Stimulated activated CD4-positive, alpha-beta T cell treated with anti-CD3 and anti-CD28 coated beads, Interleukin-1b, Interleukin-23, amount 100 ng/mL, for 48 hours (primary cell): ENCODE measurements at places on chromosomes 1 and 21.

- no peak for DNase-seq
Observed at GRCh38 chr1:20900056-20900455, 112.9 kb upstream of the HP1BP3 start.

GRCh38 chr1:168774241-168774640 lies 45.2 kb upstream of the DPT start:
- no peak for DNase-seq

DNA sequence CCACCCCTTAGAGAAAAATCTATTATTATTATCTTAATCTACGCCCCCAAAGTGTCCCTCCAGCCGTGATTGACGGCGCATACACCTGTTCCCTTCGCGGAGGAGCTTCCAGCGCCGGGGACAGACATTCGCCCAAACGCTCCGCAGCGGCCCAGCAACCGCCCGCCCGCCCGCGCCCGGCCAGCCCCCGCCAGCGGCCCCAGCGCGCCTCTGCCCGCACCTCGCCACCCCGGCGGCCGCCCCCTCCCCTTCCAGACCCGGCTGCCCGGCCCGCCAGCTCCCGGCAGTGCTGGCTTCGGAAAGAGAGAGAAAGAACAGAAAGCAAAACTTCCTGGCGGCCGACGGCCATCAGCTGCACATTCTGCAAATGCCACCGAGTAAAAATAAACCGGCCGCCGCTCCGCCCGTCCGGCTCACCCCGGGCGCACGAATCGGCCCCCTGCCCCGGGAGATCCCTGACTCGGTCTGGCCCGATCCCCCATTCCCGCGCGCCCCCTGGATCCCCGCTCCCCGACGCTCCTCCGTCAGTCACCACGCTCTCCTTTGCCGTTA lies 1.6 kb downstream of the CASZ1 start:
- no peak for DNase-seq

DNA sequence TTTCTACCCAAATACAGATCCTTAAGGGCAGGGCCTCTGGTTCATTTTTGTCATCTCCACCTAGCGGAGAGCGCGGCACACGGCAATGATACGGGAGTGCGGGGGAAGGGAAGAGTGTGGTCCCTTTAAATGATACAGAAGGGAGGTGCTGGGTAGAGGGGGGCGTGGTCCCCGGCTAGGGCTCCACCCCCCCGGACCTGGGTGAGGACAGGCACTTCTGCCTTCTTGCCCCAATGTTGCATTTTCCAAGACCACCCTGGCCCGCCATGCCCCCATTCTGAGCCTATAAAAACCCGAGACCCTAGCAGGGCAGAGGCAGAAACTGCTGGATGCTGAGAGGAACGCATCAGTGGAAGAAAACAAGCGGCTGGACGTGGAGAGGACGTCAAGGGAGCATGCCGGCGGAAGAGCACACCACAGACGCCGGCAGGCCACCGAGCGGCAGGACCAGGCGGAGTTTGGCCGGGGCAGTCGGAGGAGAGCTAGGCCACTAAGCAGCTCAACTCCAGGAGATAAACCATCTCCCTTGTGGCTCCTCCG lies 30.0 kb downstream of the LRRC3 start:
- DNase-seq: peak; percentile 59

DNA sequence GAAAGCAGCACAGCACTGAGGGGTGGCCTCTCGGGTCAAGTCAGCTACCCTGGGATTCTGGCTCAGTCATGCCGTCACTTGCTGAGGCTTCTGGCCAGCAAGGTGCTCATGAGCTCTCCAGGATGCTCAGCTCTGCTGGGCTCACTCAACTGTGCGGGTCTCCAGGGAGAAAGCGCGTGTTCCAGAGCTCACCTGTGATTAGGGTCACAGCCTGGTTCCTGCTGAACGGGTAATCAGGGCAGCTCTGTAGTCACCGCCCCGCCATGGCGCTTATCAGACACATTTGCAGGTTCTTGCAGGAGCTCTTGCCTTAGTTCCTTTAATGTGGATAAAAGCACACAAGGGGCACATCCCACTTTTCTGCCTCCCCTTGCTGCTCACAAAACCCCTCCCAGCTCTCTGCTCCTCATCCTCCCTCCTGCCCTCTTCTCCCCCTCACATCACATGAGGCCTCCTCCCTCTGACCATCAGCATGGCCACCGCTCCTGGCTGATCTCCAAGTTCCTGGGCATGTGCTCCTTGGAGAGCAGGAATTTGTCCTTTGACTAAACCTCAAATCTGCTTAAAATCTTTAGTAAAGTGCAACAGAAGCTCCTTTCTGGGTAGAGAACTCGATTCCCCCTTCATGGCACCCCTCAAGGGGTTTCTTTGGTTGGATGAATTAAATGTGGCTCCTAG lies 2.0 kb downstream of the PCP4 start:
- no peak for DNase-seq

- DNase-seq: no peak
Observed at GRCh38 chr1:85628791-85629531, 48.4 kb downstream of the CCN1 start.
